ENCODE measurements at places on chromosomes 12 and 14.

GRCh38 chr12:117114784-117115183, 15.6 kb upstream of the TESC start:
- no peak for DNase-seq

- no peak for DNase-seq
Measured at GRCh38 chr12:92796650-92797049, 93.9 kb downstream of the PLEKHG7 start.

DNA sequence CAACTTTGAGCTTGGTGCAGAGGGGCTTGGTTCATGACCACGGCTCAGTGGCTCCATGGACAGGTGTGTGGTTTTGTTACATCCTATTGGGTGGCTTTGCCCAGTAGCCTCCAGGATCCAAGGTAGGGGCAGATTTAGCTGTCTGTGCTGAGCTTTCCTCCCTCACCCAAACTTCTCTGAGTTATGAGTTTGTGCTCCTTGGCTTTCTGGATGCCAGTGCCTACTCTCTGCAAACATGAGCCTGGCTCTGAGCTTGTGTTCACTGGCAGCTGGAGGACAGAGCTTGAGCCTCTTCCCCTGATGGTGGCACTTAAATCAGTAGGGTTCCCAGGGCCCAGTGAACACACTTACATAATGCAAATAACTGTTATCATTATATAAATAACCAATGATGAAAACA, 45.3 kb upstream of the HECTD1 start:
- DNase-seq, result no peak

- peak; percentile 23 for DNase-seq
Measured at GRCh38 chr14:104682107-104682593, 7.3 kb upstream of the INF2 start.

GRCh38 chr12:95088379-95088778, 15.0 kb upstream of the NR2C1 start:
- no peak for DNase-seq
